H4 (cell line): ENCODE measurements at places on chromosomes 6 and 20. TPM values are rescaled to one million over a fixed set of nuclear protein-coding genes. Genes with fewer than 3 reads are reported as not detected.

Gene ZC2HC1B
- not detected in 2 replicates for total RNA-seq

DNA sequence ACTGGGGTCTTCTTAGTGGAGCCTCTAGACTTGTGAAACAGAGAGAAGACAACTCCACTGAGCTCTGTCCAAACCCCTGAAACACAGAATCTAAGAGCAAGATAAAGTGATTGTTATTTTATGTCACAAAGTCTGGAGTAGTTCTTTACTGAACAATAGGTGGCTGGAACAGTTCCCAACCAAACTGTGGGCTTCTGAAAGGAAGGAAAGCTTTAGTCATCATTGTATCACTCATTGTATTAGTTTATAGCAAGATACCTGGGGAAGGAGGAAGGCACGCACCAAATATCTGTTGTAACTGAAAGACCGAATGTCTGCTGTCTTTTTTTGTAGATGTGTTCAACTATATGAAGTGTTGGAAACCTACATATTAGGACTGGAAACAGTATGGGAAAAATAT, 284.9 kb upstream of the TBX18 start:
- DNase-seq, result no peak

Gene C6orf163
- total RNA-seq, result 0.12 TPM in 1 of 2 replicates, not detected in the other

DNA sequence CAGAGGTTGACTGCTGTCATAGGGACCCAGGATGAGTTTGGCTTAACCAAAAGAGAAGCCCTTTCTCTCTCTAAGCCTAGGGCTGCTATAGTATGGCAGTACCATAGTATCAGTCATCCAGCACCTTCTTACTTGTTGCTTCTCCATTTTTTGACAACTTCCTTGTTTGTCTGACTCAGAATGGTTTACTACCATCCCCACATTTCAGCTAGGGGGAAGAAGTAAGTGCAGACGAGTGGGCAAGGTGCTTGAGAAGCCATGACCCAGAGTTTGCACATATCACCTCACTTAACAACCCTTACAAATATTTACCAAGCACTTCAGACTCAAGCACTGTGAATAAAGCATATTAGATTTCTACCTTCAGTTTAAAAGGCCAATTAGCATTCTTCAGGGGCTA, 289.9 kb upstream of the TSHZ2 start:
- DNase-seq, result no peak

GRCh38 chr6:53830366-53830765, 35.6 kb downstream of the LRRC1 start:
- DNase-seq, result no peak

Gene GSTA3
- total RNA-seq, result 0.19 TPM in 1 of 2 replicates, not detected in the other

Gene PM20D2
- 4.7 and 4.9 TPM in 2 replicates for total RNA-seq

DNA sequence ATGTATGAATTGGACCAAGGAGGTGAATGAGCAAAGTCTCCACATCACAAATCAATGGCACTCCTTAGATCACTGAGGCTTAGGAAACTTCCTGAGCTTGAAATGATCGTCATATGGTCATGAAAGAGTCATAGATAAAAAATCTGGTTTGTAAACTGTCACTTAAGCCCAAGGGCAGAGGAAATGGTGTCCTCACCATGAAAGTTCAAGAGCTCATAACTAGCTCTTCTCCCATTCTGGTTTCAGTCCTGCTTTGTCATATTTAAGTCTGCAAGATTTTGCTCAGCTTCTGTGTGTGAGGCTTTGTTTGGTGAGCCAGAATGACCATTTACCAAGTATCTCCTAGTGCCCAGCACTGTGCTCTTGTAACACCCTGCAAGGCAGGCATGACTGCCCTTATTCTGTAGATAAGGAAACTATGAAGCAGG, 60.5 kb downstream of the GJA10 start:
- no peak for DNase-seq

Gene ATP6V1G2
- total RNA-seq, result 0.60 TPM in 1 of 2 replicates, not detected in the other

DNA sequence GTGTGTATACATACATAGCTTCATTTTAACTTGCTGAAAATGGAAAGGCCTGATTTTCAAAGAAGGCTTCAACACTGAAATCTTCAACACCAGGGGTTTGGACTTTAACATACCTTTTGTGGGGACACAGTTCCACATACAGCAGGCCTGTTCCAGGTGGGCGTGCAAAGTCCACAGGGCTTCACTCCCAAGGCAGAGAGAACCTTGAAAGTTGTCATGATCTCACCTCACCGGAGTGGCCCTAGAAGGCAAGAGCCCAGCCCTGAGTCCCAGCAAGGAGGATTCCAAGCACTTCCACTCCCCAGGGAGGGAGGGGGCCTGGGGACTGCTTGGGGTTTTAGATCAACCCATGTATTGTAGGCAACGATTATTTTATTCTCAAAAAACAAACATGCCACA, 47.2 kb downstream of the TMEM242 start:
- no peak for DNase-seq
